Breast epithelium (tissue), 4 donors: ENCODE measurements at places on chromosomes 1 and 21.

DNA sequence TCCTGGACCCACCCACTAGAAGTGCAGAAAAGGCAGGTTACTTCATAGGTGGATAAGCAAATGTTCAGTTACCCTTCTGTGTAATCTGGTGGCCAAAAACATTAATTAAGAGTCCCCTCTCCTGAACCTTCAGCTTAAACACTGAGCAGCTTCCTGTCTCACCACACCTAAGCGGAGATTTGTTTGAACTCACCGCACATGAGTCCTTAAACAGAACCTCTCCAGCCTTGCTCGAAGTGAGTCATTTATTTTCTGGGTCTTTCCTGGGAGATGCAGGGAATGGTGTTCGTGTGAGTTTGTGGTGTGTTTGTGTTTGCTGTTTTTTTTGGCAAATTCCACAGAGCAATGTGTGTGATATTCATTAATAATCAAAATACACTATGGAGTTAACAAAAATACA is 7.6 kb upstream of the FNBP1L start:
- no peak for DNase-seq

DNA sequence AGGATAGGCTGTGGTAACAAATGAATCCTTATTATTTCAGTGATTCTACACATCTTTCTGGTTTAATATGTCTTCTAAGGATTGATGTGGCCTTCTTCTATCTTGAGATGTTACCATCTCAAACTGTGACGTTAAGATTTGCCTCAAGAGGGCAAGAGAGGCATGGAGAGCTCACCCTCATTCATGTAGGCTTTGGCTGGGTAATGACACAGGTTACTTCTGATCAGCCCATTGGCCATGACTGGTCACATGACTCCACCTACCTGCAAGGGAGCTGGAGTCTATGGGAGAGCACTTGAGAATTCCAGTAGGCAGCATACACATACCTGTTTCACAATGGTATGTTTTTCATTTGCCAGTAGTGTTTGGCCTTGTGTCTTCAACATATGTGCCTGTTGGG is 30.0 kb downstream of the CACHD1 start:
- no peak for DNase-seq

DNA sequence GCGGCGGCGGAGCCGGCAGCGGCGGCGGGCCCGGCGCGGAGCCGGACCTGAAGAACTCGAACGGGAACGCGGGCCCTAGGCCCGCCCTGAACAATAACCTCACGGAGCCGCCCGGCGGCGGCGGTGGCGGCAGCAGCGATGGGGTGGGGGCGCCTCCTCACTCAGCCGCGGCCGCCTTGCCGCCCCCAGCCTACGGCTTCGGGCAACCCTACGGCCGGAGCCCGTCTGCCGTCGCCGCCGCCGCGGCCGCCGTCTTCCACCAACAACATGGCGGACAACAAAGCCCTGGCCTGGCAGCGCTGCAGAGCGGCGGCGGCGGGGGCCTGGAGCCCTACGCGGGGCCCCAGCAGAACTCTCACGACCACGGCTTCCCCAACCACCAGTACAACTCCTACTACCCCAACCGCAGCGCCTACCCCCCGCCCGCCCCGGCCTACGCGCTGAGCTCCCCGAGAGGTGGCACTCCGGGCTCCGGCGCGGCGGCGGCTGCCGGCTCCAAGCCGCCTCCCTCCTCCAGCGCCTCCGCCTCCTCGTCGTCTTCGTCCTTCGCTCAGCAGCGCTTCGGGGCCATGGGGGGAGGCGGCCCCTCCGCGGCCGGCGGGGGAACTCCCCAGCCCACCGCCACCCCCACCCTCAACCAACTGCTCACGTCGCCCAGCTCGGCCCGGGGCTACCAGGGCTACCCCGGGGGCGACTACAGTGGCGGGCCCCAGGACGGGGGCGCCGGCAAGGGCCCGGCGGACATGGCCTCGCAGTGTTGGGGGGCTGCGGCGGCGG is 1.0 kb downstream of the ARID1A start:
- DNase-seq: no peak

DNA sequence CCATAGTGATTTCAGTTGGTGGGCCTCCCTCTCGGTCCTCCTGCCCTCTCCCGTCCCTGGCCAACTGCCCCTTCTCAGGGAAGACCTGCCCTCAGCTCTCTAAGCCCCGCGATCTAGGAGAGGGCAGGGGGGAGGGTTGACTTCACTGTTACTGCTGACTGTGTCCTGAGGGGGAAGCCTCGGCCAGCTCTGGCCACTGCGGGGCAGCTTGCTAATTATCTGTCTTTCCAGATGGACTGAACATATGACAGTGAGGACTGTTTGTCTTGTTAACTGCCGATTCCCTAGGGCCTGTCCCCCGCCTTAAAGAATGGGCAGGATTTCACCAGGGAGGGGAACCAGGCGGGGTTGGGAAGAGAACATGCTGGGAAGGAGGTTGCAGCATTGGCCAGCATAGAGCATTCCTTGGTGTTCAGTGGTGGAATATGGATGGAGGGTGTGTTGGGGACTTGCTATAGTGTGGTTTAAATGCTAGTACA is 22.9 kb downstream of the NIPAL3 start:
- no peak for DNase-seq

- no peak for DNase-seq
Measured at GRCh38 chr1:42043182-42043581, 110.0 kb upstream of the GUCA2B start.
